ENCODE measurements at places on chromosomes 2 and 18. TPM values are rescaled to one million over a fixed set of nuclear protein-coding genes. Genes with fewer than 3 reads are reported as not detected.

GRCh38 chr2:189037518-189037917 lies 63.3 kb downstream of the COL3A1 start:
- DNase-seq, result no peak

DNA sequence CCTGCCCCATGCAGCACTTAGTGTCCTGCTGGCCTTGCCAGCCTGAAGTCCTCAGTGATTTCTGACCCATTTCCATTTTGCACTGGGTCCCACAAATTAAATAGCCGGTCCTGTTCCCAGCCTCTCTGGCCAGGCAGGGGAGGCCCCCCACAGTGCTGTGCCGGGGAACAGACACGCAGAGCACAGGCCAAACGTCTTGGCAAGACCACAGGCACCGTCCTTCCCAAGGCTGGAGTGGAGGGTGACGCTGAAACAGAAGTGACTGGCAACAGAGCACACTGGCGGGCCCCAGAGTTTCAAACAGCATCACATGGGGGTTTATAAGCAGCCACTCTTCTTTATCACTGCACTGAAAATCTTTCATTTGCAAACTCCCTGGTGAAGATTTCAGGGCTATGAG lies 52.2 kb downstream of the EDAR start:
- DNase-seq, result no peak

- DNase-seq, result no peak
Observed at GRCh38 chr2:218871345-218872302, 9.0 kb upstream of the WNT10A start.

- no peak for DNase-seq
Observed at GRCh38 chr2:219406861-219407230, 11.3 kb upstream of the DES start.

DNA sequence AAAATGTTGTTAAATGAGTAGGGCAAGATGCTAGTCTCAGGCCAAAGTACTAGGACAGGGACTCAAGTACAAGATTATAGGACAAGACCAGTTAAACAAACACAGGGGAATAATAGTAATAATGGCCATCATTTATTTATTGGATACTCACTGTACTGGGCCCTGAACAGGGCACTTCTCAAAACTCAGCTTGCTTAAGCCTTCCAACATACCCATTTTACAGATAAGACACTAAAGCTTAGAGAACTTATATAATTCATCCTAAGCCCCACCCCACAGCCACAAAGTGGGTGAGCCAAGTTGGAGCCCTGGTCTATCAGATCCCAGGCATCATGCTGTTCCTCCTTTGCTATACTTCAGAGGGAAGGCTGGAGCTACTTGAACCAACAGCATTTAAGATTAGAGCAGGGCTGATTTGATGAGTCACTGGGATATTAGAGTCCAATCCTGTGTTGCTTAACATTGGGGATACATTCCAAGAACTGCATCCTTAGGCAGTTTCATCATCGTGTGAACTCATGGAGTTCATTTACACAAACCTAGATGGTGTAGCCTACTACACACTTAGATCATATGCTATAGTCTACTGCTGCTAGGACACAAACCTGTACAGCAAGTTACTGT lies 153.6 kb downstream of the MTCL1 start:
- peak; percentile 86 for DNase-seq

- no peak for DNase-seq
Observed at GRCh38 chr2:145325485-145325884, 805.6 kb upstream of the ZEB2 start.

DNA sequence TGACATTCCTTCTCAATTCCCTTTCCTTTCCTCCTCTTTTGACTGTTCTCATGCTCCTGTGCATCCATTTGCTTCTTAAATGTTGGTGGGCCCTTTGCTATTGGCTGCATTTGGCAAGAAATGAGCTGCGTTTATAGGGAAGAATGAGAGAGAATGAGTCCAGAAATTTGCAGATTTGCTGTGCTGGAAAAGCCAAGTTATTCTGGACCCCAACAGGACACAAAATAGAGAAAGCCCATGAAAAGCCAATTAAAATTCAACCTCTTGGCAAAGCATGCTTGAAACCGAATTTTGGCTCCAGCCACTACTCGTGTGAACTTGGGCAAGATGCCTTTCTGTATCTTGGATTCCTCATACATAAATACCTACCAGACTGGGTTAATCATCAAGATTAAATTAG lies 1.3 kb upstream of the SCLY start:
- no peak for DNase-seq

DNA sequence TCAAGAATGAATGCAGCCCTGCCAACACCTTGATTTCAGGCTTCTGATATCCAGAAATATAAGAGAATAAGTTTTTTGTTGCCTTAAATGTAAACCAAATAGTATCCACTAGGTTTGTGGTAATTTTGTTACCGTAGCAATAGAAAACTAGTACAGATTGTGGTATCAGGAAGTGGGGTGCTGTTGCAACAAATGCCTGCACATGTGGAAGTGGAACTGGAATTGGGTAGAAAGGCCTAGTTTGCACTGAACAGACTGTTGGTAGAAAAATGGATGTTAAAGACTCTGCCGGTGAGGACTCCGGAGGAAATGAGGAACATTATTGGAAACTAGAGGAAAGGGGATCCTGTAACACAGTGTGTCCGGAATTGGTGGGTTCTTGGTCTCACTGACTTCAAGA lies 145.8 kb upstream of the MGAT5 start:
- no peak for DNase-seq

- DNase-seq, result no peak
Observed at GRCh38 chr2:101173707-101174295, 22.6 kb upstream of the TBC1D8 start.

Gene RTTN
- total RNA-seq, result 12.0 TPM

GRCh38 chr2:232306741-232307305 lies 71.7 kb upstream of the ALPP start:
- no peak for DNase-seq

DNA sequence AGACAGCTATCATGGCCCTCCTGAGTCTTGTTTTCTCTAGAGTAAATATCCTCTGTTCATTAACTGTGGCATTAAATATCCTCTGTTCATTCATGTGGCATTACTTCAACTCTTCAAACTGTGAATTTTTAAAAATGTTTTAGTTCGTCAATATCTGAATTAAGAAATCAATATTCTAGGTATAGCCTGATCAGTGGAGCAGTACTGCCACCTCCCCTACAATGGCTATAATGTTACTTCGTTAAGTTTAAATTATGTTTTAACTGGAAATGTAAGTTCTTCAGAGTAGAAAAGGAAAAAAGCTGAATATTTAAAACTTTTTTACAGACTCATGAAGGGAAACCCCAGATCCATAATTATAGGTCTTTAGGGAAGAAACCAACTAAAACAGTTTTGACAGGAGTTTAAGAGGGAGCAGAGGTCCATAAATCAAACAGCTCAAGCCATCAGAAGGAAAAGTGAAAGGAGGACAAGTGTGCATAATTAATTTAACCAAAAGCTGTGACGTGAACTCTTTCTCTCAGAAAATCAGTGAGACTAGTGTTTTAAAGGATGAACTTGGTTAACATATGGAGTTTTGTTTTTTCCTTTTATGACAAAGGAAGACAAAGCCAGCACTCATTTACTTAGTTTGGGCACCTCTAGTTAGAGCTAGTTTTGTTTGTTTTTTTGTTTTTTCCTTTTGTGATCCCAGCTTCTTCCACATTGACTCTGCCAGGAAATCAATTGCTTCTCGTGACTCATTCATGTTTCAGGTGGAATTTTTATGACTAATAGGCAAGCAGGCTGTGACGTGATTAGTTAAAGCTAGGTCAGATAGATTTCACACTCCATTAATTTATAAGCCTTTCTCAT lies 44.9 kb downstream of the RBBP8 start:
- no peak for DNase-seq

DNA sequence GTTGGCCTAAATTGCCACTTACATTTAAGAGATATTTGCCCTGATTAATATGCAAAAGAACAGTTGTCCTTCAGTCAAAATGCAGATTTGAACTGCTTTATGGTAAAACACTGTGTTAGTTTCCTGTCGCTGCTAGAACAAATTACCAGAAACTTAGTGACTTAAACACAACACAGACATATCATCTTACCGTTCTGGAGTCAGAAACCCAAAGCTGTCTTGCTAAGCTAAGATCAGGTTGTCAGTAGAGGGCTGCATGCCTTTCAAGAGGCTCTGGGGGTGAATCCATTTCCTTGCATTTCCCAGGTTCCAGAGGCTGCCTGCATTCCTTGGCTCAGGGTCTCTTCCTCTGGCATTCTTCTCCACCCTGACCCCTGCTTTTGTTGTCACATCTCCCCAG lies 149.5 kb downstream of the FAM161A start:
- no peak for DNase-seq

Gene SERPINB11
- total RNA-seq, result 107 TPM

DNA sequence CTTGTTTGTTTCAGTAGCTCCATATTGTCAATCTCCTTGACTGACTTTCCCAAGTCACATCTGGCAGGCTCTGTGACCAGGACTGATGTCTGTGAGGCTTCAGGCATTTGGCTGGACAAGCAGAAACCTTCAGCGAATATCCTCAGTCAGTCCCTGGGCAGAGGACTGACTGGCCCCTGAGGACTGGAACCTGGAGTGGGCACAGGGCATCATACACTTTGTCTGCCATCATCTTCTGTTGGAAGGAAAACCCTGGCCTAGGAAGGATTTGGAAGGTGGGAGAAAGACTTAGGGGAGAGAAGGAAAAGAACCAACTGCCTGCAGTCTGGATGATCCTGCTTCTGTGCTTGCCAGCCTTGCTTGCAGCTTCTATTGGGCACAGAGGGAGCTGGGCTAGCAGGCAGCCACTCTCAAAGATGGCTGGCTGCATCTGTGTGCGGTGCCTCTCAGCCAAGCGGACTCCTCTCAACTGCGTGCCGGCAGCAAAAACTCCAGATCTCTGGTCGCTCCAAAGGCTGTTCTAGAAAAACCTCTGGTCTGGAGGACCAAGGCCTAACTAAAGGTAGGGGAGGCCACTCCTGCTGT lies 126.8 kb downstream of the MARCHF4 start:
- no peak for DNase-seq

GRCh38 chr2:238893349-238894000 lies 45.6 kb downstream of the TWIST2 start:
- no peak for DNase-seq

Gene RAB27B
- 28.5 TPM for total RNA-seq

- DNase-seq, result no peak
Observed at GRCh38 chr18:8685141-8685913, 20.0 kb upstream of the MTCL1 start.

DNA sequence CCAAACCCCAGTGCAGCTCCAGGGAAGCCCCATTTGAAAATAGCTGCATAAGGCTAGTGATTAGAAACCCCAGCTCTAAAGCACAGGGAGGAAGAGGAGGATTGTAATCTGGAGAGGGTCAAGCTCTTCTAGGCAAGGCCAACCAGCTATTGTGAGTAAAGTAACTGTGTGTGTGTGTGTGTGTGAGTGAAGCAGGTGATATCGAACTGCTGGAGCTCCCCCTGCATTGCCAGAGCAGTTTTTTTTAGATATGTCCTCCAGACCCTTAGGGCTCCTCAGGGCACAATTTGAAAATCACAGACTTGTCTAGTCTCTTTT lies 177.4 kb upstream of the NABP1 start:
- DNase-seq, result no peak

DNA sequence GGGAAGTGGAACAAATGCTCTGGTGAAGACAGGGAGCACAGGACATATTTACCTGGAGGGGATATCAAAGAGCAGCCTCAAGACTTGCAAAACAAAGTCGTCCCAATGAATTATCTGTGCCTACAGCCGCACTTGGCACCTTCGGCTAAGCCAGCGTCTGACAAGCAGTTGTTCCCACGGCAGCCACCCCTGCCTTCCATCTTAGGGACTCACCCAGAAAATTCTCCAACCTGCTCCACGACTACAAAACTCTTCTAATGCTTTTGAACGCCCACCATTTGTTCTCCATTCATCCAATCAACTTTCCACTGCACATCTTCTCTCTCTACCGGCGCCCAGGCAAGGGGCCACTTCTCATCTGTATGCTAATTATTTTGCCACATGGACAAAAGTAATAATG lies 7.0 kb downstream of the MYT1L start:
- no peak for DNase-seq

GRCh38 chr2:44572196-44572900 lies 210.6 kb downstream of the CAMKMT start:
- no peak for DNase-seq

Gene DOK6
- total RNA-seq, result 6.7 TPM

- DNase-seq, result no peak
Observed at GRCh38 chr2:160358046-160358445, 135.6 kb downstream of the RBMS1 start.

GRCh38 chr18:55635439-55635838 lies 47.4 kb upstream of the TCF4 start:
- DNase-seq, result no peak

- no peak for DNase-seq
Observed at GRCh38 chr2:136051001-136051724, 65.7 kb upstream of the DARS1 start.

Gene FBXO15
- 1.1 TPM for total RNA-seq

DNA sequence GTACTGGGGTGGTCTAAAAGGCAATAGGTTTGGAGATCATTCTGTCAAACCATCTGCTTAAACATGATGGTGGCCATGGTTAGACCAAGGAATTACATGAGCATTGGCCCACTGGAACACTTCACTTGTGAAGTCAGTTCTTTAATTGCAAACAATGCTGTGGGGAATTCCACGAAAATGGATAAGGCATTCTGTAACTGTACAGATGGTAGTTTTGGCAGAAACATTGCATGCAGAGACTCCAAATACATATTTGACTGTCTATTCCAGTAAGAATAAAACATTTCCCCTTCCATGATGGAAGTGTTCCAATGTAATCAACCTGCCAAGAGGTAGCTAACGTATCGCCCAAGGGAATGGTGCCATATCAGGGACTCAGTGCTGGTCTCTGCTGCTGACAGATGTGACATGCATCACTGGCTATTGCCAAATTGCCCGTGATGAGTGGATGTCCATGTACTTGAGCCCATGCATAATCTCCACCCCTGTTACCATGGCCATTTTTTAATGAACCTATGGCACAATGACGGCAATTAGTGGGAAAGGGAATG lies 417.9 kb downstream of the CDH7 start:
- DNase-seq, result no peak

DNA sequence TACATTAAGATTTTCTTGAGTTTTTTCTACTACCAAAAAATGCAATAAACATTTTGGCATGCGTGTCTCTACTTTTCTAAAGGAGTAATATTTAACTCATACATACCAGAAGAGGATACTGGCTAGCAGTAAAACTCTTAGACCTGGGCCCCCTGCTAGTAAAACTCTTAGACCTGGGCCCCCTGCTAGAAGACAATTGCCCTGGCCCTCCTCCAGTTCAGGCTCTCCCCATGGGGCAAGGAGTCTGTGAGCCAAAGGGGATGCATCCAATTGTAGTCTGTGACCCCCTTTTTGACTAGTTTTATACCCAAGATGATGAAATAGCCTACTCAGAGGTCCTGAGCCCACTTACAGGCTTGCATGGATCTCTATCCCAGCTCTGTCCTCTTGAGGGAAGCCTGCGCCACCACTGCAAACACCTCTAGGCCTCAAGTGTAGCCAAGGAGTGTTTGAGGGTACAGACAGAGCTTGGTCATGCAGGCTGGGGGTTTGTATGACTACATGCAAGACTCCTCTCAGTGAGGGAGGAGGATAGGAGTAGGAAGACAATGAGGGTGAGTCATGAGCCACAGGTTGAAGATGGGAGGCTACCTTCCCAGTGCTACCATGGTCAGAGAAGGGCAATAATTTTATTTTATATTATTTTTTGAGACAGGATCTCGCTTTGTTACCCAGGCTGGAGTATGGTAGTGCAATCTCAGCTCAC lies 45.2 kb upstream of the PGAP1 start:
- no peak for DNase-seq
